Mammary microvascular endothelial cell (primary cell): ENCODE measurements at places on chromosomes 2 and 18. TPM values are rescaled to one million over a fixed set of nuclear protein-coding genes. Genes with fewer than 3 reads are reported as not detected.

The GREB1L gene
- 0.07 and 3.1 TPM in 2 replicates for total RNA-seq

The HSBP1L1 gene
- total RNA-seq, result 5.8 and 9.1 TPM in 2 replicates

The GDF7 gene
- under 0.01 and 0.10 TPM in 2 replicates for total RNA-seq

The STARD6 gene
- not detected in 2 replicates for total RNA-seq

The RFTN2 gene
- 2.4 and 4.4 TPM in 2 replicates for total RNA-seq

The SLC14A1 gene
- total RNA-seq, result not detected in 2 replicates

The CPLX4 gene
- total RNA-seq, result not detected in 2 replicates

The FAP gene
- total RNA-seq, result 12.9 and 16.5 TPM in 2 replicates
